Caudate nucleus (tissue), 63 donors: ENCODE measurements at places on chromosomes 2 and 18.

- no peak for DNase-seq
Measured at GRCh38 chr2:96325041-96325883, at the start of gene ITPRIPL1. ITPRIPL1 (plus strand) TSS chr2:96325317; CDS start chr2:96325840, 523 bp downstream.

DNA sequence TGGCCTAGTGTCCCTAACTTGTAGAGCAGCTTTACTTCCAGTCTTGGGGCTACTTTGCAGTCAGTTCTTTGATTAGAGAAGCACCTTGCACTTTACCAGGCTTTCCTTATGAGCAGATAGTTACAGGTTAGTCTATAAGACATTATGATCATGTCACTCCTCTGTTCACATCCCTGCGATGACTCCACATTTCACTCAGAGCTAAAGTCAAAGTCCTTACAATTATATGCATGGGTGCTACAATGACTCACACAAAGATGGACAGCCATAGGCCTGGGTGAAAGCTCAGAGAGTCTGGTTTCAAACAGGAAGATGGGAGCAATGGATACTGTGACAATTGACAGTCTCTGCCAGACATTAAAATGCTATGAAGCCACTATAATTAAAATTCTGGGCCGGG is 27.1 kb upstream of the SSB start:
- DNase-seq, result no peak

- no peak for DNase-seq
Measured at GRCh38 chr18:60739212-60739611, 366.6 kb upstream of the MC4R start.

DNA sequence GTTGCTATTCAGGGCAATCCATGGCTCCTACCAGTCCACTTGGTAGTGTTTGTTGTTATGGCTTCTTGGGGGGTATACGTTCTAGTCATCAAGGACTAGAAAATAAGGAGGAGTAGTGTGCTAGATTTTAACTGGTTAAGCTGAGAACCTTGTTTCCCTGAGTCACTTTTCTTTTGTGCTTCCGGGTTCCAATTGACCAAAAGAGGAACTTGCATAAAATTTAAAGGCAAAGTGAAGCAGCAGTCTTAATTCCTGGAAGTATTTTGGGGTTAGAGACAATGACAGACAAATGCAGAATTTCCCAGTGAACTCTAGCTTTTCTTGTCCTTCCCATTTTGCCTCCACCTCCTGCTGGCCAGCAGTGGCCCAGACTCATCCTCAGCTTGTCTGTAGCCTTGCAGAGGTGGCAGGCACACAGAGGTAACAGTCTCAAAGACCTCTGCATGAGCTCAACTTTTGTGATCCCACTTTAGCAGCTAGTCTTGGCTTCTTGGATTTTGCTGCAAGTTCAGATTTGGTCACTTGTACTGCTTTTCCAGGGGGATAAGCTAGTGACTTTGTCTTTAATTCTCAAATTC is 1105.8 kb upstream of the NXPH2 start:
- no peak for DNase-seq

GRCh38 chr2:60490848-60491247 is 62.6 kb downstream of the BCL11A start:
- DNase-seq, result no peak

GRCh38 chr2:190653931-190654330 is 5.0 kb downstream of the NAB1 start:
- DNase-seq, result no peak

DNA sequence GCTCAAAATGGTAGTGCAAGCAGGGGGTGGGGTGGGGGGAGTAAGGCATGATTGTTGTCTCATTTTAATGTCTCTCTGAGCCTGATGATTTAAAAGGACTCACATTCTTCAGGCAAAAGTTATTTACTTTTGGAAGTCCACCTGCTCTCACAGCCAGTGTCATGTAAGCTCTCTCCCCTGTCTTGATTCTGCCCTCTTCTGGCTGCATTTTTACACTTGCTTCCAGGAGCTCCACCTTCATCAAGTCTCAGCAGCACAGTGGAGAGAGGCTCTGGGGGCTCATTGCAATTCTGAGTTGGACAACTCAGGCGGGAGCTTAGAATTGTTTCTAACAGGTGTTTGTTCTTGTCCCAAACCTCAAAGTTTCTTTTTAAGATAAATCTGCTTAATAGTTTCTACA is 39.2 kb downstream of the GNAL start:
- no peak for DNase-seq

GRCh38 chr2:42901076-42901640 is 108.8 kb upstream of the HAAO start:
- no peak for DNase-seq

DNA sequence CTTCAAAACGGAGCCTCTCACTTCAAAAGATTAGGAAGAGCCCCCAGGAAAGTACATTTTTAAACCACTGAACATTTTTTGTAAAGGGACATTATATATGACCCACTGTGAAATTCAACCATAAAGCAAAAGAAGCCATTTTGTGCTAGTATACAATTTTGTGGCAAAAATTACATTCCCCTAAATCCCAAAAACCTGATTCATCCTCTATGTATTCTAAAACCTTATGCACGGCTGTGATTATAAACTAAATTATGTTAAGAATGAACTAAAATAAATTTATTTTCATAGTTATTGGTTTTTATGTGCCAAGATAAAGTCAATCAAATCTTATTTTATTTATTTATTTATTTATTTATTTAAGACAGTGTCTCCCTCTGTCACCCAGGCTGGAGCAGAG is 48.5 kb downstream of the RTN4 start:
- no peak for DNase-seq
